Caco-2 (cell line): ENCODE measurements at places on chromosomes 1 and 21. TPM values are rescaled to one million over a fixed set of nuclear protein-coding genes. Genes with fewer than 3 reads are reported as not detected.
A peak's percentile ranks its signal among the peaks of the same experiment; 100 is the strongest.

PADI1 gene
- not detected in 2 replicates for total RNA-seq

LMX1A gene
- not detected in 2 replicates for total RNA-seq

ZSCAN20 gene
- 2.7 and 3.0 TPM in 2 replicates for total RNA-seq

CD5L gene
- total RNA-seq = not detected in 2 replicates

CCDC24 gene
- total RNA-seq = 5.1 and 5.2 TPM in 2 replicates

TSTD1 gene
- 24.8 and 26.8 TPM in 2 replicates for total RNA-seq

CCDC30 gene
- total RNA-seq = 1.3 and 1.4 TPM in 2 replicates

RGS18 gene
- total RNA-seq = not detected in 2 replicates

DNA sequence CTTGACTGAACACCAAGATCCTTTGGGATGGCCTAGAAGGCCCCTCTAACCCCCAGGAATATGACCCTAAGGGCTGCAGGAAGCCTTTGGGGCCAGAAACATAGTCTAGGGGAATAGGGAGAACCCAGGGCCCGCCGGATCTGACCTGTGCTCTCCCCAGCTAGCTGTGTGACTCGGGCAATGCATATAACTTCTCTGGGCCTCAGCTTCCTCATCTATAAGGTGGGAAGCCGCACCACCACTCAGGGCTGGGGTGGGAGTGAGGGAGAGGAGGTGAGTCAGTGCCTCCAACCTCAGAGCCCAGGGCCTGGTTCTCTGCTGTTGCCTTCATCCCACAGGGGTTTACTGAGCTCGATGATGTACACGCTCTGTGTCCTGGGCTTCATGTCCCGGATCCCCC is 434.4 kb downstream of the PTPRU start:
- DNase-seq = no peak

DNA sequence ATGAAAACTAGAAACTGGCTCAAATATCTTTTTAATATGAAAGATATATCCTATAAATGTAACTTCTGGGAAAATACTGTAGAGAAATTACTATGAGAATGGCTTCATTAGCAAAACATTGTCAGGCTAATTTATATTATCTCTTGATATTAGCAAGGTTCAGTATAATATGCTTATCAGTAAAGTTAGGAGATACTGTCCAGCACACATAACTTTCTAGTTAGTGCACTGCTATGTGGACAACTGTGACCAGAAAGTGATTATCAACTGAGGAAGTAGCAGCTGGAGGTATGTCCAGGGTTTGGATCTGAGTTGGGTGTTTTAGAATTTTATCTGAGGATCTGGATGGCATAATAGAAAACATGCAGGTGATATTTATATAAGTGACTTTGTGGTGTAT is 7.5 kb downstream of the LRRC8C start:
- no peak for DNase-seq

- DNase-seq = no peak
These were observed 33.5 kb downstream of the ZMYM1 start for GRCh38 chr1:35112668-35113067.

DNA sequence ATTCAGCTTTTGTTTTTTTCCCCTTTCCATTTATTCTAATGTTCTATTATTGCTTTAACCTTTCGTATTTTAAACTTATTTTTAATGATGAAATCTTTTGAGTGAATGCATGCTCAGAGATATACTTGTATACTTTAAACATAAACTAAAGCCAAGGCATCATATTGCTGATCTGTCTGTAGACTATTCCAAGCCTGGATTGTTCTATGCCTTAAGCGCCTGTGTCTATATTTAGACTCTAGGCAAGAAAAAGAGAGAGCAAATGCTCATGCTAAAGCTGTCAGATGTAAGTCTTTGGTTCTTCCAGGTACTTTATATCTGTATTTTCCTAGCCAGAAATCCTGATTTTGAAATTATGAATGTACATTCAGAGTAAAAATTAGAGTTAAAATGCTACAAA is 14.4 kb downstream of the SH3GLB1 start:
- no peak for DNase-seq

DNA sequence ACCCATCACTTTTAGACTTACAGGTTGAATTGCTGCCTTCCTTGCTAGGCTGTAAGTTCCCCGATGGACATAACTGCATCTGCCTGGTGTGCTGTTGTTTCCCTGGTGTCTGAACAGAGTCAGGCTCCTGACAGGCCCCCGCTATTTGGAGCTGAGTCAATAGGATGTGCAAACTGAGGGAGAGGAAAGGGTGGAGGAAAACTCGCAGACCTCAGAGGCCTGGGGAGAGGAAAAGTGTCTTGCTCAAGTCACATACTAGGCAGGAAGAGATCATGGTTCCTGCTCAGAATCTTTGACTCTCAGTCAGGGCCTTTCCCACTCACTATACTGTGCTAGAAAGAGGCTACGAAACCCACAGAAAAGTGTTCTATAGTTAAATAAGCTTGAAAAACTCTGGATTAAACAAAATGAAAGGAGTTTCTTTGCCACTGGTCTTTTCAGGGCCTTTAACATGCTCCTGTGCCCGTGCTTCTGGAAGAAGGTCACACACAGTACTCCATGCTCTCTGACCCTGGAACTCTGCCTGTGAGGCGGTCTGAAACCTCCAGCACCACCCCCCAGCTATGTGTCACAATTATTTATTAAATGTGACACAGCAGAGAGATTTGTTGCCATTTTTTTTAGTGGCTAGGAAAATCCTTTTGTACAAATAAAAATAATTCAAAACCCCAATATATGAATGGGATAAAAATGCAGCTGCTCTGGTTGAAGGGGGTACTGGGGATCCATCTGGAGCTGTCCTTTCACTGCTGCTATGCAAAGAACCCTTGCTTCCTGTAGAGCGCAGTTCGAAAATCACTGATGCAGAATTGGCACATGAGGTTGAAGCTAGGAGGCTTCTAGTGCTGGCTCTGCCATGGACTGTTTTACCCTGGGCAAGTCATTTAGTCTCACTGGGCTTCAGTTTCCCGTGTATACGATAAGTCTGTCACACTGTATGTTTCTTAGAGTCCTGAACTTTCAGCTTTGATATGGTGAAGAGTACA is 20.1 kb upstream of the CDCP2 start:
- no peak for DNase-seq

- no peak for DNase-seq
These were observed 133.7 kb upstream of the KCNK1 start for GRCh38 chr1:233480198-233480597.

GRCh38 chr1:27945020-27945419 is 10.2 kb downstream of the SMPDL3B start:
- no peak for DNase-seq

DNA sequence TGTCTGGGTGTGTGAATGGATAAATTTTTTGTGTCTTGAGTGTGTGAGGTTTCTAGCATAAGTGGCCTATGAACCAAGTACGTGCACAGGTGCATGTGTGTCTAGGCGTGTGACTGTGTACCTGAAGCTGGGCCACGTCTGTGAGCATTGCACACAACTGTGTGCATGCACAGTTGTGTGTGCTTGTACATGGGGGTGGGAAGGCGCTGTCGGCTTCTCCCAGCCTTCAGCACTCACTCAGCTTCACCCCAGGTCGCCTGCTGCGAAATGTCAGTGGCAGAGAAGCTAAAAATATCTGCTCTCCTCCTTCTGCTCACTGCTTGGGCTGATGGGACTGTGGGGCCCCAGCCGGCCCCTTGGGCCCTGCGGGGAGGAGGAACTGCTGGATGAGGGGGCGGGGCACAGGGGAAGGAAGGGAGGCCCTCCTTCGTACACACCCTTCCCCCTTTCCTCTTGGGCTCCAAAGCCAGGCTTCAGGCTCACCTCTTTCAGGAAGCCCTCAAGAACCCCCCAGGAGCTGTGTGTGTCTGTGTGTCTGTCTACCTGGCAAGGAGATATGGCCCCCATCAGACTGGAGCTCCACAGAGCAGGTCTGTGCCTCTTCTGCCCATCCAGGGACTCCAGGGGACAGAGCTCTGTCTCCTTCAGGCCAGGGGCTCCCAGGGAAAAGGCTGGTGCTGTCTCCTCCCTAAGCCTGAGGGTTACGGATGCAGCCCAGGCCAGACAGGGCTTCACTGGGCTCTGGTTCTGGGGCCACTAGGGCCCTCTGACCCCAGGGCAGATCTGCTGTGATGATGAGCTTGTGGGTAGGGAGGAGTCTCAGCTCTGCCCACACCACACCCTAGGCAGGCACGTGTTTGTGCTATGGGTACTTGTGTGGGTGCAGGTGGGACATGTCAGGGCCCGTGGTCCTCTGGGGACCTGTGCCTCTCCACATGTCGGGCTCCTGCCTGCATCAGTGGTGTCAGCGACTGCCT is 35.6 kb upstream of the WASF2 start:
- peak; percentile 69 for DNase-seq

GRCh38 chr1:97145321-97145956 is 423.9 kb downstream of the PTBP2 start:
- no peak for DNase-seq

DNA sequence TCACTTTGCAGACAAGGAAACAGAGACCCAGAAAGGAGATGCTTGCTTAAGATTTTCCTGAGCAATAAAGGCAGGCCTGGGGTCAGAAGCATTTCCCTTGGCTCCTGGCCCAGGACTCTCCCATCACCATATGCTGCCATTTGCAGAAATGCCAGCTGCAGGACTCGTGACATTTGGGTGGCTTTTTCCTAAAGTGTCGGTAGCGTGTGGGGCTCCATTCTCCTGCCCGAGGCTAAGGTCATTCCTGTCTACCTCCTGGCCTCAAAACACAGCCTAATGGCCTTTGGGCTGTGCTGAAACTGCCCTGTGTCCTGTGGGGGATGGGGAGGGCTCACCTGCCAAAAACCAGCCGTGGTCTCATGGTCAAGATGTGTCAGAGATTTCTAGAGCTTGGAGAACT is 216.1 kb upstream of the EDN2 start:
- DNase-seq = no peak

- DNase-seq = no peak
These were observed 43.6 kb upstream of the SLC45A1 start for GRCh38 chr1:8274352-8274751.

DNA sequence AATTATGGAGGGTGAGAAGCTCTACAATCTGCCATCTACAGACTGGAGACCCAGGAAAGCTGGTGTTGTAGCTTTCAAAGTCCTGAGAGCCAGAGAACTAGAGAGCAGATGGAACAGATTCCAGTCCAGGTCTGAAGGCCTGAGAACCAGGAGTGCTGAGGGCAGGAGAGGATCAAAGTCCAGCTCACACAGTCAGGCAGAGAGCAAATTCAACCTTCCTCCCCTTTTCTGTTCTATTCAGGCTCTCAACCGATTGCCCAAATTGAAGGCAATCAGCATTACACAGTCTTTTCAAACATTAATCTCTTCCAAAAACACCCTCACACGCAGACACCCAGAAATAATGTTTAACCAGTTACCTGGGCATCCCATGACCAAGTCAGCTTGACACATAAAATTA is 2.5 kb upstream of the TMPRSS2 start:
- no peak for DNase-seq

- DNase-seq = no peak
These were observed 55.8 kb upstream of the CLDN14 start for GRCh38 chr21:36535618-36536241.

DNA sequence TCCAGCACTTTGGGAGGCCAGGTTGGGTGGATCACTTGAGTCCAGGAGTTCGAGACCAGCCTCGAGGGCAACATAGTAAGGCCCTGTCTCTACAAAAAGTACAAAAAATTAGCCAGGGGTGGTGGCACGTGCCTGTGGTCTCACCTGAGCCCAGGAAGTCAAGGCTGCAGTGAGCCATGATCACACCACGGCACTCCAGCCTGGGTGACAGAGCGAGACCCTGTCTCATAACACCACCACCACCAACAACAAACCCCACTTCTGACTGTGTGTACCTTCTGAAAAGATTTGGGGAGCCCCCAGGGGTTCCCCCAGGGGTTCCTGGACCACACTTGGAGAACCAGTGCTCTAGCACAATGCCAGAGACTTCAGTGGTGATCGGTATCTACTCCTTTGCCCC is 29.9 kb downstream of the NUAK2 start:
- DNase-seq = no peak

- no peak for DNase-seq
These were observed 120.9 kb downstream of the KCNN3 start for GRCh38 chr1:154749078-154749760.

DNA sequence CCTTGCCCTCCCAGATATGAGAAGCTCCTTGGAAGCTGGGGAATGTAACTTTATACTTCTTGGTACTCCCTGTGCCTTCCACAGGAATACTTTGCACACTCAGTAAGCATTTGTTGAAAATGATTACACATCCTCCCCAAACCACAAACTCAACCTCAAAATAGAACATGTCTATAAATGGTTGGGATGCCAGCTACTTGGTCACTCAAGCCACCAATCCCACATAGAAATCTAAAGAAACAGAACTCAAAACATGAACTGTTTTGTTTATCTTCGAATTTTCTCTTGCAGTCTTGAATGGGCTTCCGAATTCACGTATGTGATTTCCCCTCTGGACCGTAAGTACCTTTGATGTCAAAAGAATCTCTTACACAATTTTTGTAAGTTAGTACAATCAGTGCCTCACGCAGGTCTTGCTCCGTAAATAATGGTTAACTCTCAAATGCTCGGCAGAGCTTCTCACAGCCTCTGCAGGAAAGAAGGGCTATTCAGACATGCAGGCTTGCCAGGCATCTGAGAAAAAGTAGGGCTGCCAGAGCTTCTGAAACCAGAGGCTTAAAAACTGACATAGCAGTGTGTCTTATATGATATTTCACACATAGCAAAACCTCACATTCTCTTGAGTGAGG is 26.9 kb downstream of the SORT1 start:
- DNase-seq = no peak

DNA sequence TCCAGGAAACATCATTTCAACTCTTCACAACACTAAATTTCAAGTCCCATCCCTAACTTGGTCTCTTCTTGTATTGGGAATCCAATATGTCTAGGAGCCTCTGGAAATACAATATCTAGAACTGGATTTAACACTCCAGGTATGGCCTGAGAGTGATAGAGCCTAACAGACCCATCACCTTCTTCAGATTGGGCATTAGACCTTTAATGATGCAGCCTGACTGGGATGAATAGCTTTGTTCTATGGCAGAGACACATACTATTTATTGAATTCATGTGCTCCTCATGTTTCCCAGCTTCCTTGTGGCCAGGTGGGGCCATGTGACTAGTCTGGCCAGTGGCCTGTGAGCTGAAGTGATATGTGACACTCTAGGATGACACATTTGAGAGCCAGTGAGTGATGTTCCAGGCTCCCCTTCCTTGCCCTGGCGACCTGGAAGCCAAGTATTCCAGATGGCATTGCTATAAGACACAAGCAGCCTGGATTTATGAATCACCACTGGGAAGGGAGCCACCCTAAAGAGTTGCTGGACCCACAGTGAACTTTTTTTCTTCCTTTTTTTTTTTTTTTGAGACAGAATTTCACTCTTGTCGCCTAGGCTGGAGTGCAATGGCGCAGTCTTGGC is 31.0 kb upstream of the POU3F1 start:
- no peak for DNase-seq
